Effector memory CD4-positive, alpha-beta T cell (primary cell): ENCODE measurements at places on chromosomes 6 and 20.

- no peak for DNase-seq
These were observed 66.0 kb downstream of the STK4 start for GRCh38 chr20:45032276-45032675.

DNA sequence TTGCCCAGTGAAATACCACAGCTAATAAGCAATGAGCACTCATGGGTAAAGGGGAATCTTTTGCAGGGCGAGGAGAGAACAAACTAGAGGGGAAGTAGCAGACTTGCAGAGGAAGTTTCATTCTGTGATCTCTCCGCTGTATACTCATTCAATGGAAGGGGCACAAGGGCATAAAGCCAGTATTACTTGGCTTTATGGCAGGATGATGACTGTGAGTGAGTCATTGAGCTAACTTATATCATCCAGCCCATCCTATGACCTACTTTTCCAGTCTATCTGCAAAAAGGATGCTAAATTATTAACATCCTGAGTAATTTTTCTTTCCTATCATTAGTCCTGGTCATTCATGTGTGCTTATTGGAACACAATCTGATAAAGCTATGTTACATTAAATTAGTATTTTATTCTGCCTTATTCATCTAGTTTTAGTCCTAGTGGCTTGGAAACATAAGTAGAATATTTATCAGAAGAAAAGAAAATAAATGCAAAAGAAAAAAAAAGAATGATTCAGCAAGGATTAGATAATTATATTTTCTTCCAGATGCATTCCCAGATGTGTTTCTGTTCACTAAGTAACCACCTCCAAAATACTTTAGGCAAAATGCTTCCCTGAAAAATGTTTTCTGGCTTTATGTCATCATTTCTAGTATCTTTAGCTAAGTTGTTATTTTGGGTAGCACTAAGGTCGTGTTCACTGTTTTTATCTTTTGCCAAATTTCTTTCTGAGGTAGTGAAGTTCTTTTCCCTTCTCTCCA, 471.7 kb downstream of the CDKAL1 start:
- no peak for DNase-seq

- no peak for DNase-seq
These were observed 24.1 kb downstream of the CYP39A1 start for GRCh38 chr6:46628498-46628897.

- no peak for DNase-seq
These were observed 79.8 kb upstream of the FAM184A start for GRCh38 chr6:119158057-119158848.

DNA sequence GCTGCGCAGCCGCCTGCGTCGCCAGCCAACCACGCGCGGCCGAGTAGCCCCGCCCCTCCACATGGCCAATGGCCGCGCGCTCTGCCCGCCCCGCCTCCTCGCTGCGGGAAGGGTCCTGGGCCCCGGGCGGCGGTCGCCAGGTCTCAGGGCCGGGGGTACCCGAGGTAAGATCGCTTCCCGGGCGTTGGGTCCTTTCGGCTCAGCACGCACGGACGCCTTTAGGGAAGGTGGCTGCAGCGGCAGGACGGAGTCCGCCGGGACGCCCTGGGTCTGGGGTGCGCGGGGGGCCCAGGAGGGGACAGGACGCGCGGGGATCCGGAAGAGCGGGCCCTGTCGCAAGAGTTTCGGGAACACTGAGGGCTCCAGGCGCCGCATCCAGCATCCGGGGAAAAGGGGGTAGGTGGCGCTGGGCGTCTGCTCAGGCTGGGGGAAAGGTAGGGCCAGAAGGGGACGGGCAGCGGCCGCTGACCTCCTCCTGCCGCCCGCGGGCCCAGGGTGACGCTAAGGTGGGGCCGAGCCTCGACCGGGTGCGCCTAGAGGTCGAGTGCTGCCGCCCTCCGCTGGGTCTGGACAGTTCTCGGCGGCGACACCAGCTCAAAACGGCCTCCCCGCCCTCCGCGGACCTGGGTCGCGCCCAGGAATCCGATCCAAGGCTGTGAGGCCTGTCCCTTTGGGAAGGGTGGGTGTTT, at the start of gene MAVS:
Gene MAVS, plus strand, starts transcription at position 95 of the 689 bp plus-strand sequence. CDS start 7,791 bp downstream, outside the sequence.
- DNase-seq: peak; percentile 75

- DNase-seq: no peak
These were observed 59.9 kb upstream of the MAP3K4 start for GRCh38 chr6:160931378-160932310.

- no peak for DNase-seq
These were observed 8.8 kb upstream of the CDH22 start for GRCh38 chr20:46316984-46317684.

GRCh38 chr6:139713424-139713823, 339.0 kb upstream of the CITED2 start:
- DNase-seq: no peak

- no peak for DNase-seq
These were observed 833 bp downstream of the RAB5IF start for GRCh38 chr20:36606158-36607066.

DNA sequence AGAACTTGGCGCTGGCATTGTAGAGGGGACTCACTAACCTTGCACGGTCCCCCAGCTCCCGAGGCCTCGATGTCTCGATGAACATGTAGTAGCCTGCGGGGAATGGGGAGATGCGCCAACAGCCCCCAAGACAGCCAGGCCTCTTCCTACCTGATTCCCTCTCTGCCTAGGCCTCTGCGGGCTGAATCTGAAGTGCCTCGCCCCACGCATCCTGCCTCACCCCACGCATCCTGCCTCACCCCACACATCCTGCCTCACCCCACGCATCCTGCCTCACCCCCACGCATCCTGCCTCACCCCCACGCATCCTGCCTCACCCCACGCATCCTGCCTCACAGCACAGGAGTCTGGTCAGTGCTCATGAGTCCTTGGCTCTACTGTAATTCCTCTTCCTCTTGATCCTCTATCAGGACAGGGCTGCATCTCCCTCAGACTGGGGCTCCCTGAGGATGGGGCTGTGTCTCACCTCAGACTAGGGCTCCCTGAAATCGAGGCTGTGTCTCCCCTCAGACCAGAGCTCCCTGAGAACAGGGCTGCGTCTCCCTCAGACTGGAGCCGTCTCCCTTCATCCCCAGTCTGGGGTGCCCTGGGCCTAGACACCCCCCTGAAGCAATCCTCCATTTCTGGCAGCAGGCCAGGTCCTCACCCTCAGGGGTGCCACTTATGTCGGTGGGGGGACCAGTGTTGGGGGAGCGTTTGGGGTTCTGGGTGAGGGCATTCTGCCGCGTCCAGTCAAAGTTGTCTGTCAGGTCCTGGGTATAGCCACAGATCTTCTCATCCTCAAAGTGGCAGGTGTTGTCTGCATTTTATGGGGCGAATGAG, 53.6 kb downstream of the MDGA1 start:
- peak; percentile 13 for DNase-seq

GRCh38 chr6:134373282-134373922, 55.5 kb upstream of the SGK1 start:
- no peak for DNase-seq

DNA sequence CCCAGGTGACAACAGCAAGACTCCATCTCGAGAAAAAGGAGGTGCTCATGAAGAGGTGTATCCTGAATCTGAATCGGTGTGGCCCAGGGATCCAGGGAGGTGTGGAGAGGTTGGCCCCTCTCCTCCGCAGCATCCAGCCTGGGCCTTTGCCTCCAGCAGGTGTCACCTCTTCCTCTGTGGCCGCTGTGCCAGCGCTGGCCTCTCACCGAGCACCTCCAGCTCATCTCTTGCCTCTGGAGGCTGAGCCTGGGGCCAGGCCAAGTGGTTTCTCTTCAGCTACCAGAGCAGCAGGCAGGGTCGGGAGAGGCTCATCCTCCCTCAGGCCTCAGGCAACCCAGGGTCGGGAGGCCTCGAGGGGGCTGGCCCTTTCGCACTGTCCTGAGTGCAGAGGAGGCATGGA, 1.2 kb upstream of the COL20A1 start:
- no peak for DNase-seq

DNA sequence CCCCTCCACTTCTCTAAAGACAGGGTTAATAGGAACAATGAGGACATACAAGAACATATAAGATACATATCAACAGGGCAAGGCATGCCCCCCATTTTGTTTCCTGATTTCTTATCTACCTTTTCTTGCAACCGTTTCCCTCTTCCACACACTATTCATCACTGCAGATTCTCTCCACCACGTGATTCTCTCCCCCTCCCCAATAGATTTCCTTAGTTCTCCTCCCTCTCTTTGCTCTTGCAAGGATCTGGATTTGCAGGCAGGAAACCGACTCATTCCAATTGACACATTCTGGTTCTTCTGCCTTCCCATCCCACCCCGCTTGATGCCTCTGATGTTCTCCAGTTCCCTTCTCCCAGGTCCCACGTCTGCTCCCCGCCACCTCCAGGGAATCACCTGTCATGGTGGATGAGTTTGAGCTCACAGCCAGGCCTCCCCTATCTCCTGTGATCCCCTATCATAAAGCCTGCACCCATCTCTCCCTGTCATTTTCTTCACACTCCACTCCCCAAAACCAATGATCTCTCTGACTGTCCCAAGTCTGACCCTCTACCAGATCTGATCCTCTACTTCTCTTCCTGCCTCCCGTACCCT, 7.5 kb downstream of the GABBR1 start:
- DNase-seq: no peak

DNA sequence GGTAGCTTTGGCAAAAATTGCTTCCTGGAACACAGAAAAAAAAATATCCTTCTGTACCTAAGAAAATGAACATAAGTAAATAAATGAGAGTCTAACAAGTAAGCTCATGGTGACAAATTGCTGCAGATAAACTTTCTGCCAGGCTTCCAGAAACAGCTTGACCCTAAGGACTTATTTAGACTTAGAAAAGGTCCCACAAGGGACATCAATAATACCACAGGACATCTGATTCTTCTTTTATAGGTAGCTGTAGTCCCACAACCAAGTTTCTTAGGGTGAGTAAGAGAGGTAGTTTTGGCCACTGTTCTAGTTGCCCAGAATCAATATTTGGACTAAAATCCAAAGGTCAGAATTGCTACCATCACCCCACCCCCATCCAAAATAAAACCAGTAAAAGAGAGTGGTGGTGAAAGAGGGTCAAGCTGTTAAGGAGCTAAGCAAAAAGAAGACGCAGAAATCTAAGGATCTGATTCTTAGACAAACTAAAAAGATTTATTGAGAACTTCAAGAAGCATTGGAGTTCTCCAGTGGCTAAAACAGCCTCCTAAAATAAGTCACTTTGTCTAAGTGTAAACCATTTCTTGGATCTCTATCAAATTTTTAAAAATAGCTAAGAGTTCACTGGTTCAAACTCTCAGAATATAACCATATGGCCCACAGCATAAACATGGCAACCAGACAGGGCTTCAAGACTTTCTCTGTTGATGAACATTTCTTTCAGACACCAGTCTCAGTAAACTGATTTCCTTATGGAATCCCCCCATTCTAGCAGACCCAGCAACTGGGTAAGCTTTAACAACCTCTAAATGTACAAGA, 180.6 kb downstream of the PTPRK start:
- no peak for DNase-seq

- DNase-seq: no peak
These were observed 44.1 kb upstream of the ID1 start for GRCh38 chr20:31560746-31561598.

DNA sequence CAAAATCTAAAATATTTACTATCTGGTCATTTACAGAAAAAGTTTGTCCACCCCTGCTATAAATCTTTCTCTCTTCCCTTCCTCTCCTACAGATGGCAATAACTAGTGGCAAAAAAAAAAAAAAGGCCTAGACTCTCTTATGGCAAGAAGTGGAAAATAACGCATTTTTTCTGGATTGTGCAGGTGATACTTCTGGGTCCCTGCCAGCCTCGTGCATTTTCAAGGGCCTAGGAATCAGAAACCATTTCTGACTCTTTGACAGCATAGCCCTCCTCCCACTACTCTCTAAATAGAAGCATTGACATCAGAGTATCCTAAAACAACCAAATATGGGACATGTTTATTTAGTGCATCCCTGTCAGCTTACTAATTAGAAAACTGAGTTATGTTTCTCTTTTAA, 251.0 kb downstream of the KHDC1L start:
- DNase-seq: no peak

- DNase-seq: no peak
These were observed 95.9 kb downstream of the NFATC2 start for GRCh38 chr20:51446656-51447055.

DNA sequence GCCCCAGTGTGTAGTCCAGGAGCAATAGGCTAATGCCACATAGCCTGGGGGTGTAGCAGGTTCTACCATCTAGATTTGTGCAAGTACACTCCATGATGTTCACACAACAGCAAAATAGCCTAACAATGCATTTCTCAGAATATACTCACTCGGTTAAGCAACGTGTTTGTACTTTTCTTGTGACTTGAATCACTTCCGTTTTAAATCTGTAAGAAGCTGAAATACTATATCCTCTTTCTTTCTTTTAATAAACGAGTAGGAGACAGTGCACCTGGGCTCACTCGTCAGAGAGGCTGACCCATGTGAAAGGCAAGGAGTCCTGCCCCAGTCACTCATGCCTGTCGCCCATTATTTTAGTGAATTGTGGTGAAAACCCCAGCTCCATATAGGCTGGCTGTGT, 201.6 kb downstream of the FOXA2 start:
- DNase-seq: no peak

GRCh38 chr6:43909474-43910148, 139.6 kb downstream of the VEGFA start:
- no peak for DNase-seq

DNA sequence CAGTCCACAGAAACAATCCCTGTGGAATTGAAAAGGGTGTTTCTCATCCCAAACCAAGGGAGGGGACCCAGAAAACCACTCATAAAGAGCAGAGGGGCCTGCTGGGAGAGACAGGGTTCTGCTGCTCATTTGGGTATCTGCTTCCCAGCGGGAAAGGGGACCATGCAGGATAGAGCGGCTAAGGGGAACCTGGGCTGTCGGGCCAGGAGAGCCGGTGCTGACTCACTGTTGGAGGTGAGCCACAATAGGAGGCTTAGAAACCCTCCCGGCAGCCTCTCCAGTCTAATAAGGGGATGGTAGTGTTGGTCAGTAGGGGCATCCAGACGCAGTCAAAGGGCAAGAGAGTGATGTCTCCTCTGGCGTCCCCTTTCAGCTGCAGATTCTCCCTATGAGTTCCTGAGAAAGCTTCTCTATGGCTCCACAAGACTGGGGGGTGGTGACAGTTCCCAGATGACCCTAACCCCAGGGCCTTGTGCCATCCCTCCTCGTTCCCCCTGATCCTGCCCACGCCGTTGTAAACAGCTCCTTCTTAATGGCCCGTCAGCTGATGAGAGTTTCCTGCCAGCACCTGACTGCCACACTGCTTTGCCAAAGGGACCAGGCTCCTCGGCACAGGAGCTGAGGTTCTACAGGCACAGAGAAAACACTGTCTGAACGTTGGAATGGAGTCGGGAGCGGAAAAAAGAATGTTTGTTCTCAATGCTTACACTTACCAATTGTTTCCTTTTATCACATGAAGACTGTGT, 646.1 kb upstream of the DEFB115 start:
- no peak for DNase-seq

DNA sequence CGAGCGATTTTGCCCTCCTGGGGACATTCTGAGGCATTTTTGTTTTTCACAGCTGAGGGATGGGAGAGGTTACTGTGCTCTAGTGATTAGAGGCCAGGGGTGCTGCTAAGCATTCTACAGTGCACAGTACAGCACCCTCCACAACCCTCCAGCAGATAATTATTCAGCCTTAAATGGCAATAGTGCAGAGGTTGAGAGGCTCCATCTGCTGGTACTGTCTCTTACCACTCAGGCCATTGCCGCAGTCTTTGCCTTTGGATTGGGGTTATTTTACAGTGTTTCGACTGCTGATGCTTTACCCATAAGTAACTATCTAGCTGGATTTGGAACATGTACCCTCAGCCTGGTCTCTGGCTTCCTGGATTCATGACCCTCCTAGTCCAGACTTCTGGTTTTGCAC, 705.3 kb downstream of the KIF16B start:
- DNase-seq: no peak

GRCh38 chr6:14841901-14842421, 403.9 kb upstream of the JARID2 start:
- DNase-seq: no peak
